ENCODE measurements at places on chromosomes 7 and 10.
A peak's percentile ranks its signal among the peaks of the same experiment; 100 is the strongest.

GRCh38 chr10:94412449-94412848 is 10.1 kb downstream of the TBC1D12 start:
- DNase-seq = no peak

DNA sequence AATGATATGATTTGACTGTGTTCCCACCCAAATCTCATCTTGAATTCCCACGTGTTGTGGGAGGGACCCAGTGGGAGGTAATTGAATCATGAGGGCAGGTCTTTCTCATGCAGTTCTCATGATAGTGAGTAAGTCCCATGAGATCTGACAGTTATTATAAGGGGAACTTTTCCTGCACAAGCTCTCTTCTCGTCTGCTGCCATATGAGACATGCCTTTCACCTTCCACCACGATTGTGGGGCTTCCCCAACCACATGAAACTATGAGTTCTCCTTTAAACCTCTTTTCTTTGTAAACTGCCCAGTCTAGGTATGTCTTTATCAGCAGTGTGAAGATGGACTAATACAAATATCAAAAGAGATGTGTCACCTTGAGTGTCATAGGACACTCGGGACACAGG is 502.7 kb upstream of the PODXL start:
- no peak for DNase-seq

DNA sequence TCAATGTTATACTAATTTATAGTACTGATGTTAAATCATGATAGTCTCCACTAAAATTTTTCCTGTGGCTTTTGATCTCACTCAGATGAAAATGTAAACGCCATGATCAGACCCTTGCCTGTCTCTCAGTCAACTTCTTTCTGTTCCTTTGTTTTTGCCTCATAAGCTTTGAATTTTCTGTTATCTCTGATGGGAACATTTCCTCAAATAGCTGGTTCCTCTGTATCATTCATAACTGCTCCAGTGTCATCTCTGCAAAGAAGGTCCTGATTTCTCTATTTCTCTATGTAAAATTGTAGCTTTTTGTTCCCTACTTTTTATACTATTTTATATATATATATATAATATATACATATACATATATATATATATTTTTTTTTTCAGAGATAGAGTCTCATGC is 67.5 kb downstream of the GPR141 start:
- DNase-seq = no peak

GRCh38 chr7:53426145-53426750 is 390.8 kb downstream of the POM121L12 start:
- peak; percentile 11 for DNase-seq

DNA sequence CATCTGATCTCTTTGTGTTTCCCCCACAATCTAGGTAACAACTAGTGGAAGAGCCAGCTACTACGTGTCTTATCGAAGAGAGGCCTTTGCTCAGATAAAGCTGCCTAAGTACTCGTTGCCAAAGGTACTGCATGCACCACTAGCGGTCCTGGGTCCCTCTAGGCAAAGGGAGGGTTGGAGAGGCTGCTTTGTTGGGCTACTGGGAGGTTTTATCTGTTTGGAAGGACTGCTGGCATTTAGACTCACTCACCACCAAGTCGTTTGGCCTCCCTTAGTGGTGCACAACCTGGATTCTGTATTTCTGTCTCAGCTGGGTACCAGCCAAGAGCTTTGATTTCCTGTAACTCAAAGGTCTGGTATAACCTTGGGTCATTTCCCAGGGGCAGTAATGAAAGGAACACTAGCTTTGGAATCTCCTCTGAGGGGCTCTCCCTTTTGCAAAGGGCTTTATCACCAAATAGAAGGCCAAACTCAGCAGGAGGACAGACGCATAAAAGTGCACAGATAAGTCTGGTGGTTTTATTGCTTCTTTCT is 498.3 kb downstream of the SORCS3 start:
- no peak for DNase-seq

DNA sequence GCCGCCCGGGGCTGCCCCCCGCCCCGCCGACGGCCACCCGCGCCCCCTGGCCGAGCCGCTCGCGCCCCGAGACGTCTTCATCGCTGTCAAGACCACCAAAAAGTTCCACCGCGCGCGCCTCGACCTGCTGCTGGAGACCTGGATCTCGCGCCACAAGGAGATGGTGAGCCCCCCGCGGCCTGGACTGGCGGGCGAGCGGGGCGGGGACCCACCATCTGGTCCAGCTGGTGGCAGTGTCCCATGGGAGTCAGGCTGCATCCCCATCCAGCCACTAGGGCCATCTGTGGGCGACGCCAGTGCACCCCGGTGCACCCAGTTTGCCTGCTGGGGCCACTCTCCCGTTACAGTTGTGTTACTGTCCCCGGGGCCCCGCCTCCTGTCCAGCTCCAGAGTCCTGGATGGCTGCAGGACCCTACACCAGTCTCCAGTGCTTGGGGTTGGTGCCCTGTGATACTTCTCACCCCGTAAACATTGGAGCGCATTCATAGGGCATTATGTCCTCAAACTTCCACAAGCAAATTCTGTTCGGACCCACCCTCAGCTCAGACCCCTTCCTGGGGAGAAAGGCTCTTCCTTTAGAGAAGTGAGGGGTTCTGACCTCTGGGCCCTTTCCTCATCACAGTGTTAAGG is 672 bp downstream of the LFNG start:
- DNase-seq = peak; percentile 62

- DNase-seq = no peak
These were observed 398.9 kb downstream of the DGKB start for GRCh38 chr7:14503623-14504022.

DNA sequence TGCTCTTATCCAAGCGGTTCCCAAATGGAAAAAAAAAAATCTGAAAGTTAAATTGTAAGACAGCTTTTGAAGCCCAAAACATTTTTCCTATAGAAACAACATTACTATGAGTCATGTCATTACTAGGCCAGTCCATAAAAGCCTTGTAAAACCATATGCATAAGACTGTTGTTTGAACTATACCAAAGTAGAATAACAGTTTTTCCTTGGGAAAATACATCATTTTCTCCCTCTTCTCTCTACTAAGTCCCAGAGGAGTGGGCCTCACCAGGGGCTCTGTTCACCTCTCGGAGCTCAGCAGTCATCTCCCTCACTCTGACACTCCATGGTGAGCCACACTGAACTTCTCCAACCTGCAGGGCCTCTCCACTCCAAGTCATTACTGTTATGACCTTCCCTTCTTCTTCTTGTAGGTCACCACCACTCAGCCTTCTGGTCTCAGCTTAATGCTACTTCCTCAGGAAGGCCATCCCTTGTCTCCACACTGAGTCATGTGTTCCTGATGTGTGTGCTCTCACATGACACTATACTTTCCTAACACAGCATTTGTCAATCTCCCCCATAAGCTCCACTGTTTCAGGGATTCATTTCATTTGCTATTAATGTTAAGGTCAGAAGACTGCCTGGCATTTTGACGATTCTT is 32.5 kb downstream of the ZNF438 start:
- DNase-seq = peak; percentile 67

DNA sequence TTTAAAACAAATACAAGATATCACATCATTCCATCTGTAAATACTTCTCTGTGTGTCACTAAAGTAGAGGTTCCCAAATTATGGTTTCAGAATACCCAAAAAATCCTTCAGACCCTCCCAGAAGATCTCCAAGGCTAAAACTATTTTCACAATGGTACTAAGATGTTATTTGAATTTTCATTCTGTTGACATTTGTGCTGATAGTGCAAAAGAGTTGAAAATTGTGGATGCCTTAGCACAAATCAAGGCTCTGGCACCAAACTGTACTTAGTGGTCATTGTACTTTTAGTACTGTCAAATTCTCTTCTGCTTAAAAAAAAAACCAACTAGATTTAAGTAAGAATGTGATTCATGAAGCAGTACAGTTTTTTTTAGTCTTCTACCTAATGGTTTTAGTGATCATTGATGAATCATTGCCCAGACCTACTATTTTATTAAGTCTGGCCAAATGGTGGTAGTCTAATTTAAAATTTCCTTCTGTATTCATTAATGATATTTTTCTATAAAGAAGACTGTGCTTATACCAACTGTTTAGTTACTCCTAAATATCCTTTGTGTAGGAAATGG is 50.5 kb downstream of the TPST1 start:
- DNase-seq = peak; percentile 49

All from RPMI7951 (cell line).